ENCODE measurements at places on chromosomes 4 and X.

GRCh38 chr4:155609455-155610059, 57.1 kb upstream of the GUCY1A1 start:
- DNase-seq: no peak

- no peak for DNase-seq
These were observed 215.1 kb upstream of the GPC4 start for GRCh38 chrX:133630362-133630761.

DNA sequence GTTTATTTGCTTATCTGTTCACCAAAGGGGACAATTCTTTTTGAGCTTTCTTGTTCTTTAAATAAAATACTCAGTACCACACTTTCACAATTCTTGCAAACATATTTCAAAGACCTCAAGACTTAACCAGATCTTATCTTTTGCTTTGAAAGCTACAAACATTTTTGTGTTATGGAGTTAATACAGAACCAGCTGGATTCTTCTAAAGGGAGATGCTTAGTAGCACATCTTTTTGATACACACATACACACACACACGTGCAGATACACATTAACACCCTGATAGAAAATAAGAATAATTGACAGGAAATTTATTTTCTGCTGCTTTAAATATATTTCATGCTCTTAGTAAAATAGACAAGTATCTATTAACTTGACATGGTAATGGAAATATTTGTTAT, 379.1 kb downstream of the SH2D1A start:
- no peak for DNase-seq

GRCh38 chr4:182564724-182565369, 321.6 kb downstream of the TENM3 start:
- DNase-seq: peak; percentile 16

DNA sequence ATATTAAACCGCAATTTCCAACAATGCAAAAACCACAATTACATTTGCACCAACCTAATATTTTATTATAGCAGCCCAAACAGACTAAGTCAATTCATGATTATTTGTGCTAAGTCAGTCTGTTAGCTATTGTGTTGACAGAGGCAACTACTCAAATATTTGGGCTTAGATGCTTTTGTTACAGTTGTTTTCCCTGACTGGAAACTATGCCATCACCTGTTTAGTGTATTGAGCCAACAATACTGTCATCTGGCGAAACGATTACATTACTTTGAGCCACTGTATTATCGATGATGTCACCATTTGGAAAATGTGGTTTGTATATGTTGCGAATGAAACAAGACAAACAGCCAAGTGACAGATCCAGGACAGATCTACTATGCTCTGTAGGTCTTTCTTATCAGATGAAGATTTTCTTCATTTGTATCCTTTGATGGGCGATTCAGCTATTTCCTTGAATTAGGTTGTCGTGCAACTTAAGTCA, 38.7 kb upstream of the INTS6L start:
- DNase-seq: no peak

GRCh38 chr4:113872426-113873260, 106.8 kb downstream of the ARSJ start:
- peak; percentile 63 for DNase-seq

DNA sequence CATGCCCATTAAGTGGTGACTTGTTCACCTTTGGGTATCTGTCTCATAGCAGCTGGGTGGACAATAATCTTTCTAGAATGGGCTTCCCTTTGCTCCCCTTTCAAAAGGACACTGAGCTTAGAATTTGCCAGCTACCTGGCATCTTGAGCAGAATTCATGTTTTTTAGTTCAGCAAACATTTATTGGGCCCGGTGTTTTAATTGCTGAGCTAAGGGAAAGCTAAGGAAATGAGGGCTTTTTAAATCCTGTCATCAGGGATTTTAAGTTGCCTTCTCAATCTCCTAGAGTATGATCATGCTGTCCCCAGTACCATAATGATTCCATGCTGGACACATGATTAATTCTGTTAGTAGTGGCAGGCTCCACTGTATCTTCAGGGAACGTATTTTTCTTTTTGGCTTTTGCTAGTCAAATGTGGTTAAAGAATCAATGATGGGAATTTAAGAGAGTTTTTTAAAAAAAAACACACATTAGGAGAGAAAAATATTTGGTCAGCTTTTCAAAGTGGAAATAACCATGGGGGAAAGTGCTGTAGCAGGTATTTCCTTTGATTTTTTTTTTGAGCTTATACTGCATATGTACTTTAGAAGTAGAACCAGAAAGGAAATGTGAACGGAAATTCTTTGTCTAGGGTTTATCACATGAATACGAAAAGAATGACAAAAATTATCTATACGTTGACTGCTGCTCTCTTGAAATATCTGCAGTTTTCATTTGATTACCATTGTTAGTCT, 208.9 kb downstream of the CLCN4 start:
- DNase-seq: no peak

DNA sequence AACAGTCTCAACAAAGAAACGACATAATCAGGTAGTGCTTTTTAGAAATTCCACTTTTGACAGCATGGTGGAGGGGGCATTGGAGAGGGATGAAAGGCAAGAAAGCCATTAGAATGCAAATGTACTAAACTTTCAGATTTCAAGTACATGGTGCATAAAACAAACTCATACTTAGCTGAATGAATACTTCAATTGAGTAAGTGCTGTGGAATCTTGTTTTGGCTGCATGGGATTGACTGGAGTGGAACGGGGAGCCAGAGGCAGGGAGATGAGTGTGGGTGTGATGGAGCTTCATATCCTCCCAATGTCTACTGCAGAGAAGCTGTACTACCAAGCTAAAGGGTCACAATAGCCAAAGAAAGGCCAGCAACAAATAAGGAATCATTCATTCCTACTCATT, 52.4 kb downstream of the USP46 start:
- DNase-seq: peak; percentile 45

GRCh38 chr4:56082829-56083228, 134.1 kb downstream of the CEP135 start:
- DNase-seq: no peak

DNA sequence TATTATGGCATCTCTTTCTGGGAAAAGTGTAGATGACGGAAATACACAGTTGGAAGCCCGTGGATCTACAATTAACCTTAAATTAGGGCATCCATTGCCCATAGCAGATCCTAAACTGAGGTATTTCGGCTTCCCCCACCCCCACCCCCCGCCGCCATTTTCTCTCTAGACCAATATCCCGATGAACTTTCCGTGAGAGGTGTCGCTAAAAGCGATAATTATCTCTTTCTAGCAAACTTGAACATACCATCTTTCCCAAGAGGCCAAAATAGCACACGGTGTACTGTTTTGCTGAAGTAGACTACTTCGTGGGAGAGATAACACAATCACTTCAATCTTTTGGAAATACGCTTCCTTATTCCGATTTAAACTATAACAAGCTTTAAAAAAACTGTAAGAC, 554 bp downstream of the KLHL15 start:
- DNase-seq: no peak

- peak; percentile 30 for DNase-seq
These were observed 7.4 kb downstream of the SNCA start for GRCh38 chr4:89829470-89830138.

- DNase-seq: no peak
These were observed 383.6 kb downstream of the BMPR1B start for GRCh38 chr4:95141361-95141760.

DNA sequence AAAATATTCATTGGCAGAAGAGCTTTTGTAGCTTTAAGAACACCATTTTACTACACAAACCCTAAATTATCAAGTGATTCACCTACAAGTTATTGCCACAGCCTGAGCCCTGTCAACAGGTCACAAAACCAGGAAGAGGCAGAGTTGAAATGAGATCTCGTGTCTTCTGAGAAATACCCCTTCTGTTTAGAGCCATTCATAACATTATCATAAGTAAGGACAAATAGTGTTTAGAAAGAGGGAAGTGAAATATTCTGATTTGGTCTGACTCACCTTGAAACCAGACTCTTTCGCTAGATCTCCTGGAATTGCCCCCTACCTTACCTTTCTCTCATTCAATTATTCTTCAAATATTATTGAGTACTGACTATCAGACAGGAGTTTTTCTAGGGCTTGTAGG, 5.9 kb downstream of the ETDB start:
- DNase-seq: no peak

- DNase-seq: peak; percentile 73
These were observed 293.2 kb upstream of the SLC7A11 start for GRCh38 chr4:138535316-138535715.

DNA sequence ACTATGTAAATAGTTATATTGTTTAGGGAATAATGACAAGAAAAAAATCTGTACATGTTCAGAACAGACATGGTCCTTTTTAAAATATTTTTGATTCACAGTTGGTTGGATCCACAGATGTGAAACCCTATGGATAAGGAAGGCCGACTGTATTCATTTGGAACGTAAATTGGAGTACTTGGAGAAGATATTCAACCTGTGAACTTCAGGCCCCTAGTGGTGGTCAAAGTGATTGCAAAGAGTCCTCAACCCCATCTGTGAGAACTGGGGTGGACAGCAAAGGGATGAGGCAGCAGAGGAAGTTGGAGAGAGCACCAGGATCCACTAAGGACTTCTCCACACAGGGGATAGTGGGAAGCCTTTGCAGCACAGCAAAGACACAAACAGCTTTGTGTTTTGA, 6.2 kb upstream of the CXCL13 start:
- DNase-seq: no peak

DNA sequence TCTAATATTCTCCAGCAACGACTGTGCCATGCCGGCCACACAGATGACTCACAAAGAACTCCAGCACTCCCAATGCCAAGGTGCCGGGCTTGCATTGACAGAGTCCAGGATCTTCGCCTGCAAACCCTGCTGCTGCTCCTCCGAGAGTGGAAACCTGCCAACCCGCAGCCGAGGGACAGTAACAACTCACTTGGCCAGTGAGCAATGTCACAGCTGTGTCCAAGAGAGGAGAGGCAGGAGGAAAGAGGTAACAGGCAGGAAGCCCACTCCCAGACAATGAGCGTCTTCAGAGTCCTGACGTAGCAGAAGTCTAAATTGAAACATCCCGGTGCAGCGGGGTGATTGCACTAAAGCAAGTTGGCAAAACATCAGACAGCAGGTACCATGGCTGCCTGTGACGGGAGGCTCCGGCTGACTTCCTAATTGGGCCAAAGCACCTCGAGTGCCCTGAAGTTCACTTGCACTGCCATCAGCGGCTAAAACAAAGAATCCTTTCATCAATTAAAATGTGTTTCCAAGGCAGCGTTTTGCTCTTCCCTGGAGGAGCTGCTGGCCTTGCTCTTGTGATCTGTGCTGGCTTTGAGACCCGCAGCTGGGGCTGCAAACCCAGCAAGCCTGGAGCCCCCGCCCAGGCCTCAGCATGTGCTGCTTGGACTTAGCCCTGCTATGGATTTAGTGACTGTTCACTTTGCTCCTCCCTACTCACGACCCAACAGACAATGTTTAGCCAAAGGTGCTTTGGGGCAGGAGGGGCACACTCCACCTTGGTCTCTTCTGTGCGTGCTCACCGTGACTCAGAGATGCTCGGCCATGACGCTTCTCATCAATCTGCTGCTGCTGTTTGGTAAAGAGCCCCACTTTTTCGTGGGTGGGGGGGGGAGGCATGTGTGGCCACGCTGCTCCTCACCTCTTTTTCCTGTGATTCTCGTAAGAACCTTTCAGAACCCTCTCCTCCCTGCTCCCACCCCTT, 36.5 kb downstream of the DCTD start:
- DNase-seq: peak; percentile 50

DNA sequence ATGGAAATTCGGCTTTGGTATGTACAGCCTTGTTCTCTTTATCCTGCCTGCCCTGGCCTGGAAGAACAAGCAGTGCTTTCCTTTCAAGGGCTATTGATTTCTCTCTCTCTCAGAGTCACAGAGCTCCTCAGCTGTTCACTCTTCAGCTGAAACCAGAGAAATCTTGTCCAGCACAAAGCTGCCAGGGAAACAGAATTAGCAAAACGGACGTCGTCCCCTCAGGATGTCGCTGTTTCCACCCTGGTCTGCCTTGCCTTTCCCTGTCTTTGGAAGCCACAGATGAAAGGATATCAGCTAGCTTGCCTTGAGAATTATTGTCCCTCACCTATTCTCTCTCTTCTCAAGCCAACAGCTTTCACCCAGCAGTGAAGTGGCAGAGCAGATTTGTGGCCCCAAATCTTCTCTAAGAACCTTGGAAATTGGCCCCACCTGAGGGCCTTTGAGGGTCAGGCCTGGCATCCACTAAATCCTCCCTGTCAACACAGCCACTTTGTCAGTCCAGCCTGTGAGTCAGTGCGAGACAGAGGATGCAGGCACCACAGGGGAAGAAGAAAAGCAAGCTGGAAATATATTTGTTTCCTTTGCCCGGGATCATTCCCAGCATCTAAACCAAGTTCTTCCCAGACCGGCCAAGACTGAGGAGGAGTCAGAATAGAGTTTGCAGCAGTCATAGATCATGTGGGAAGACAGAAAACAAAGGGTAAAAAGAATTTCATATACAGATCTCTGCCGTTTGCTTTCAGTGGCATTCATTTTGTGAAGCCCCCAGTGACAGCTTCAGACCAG, 63.8 kb upstream of the MTM1 start:
- peak; percentile 18 for DNase-seq

GRCh38 chrX:69138512-69138911, 26.7 kb downstream of the PJA1 start:
- no peak for DNase-seq

GRCh38 chr4:66062921-66063320, 392.6 kb upstream of the EPHA5 start:
- no peak for DNase-seq

GRCh38 chr4:20428436-20429160, 176.9 kb downstream of the SLIT2 start:
- DNase-seq: no peak
